Activated CD4-positive, alpha-beta memory T cell treated with anti-CD3 and anti-CD28 coated beads, Interleukin-2, amount 10 ng/mL, durations not matched to agents 7 days and 5 days (primary cell): ENCODE measurements at places on chromosomes 7 and 10. TPM values are rescaled to one million over a fixed set of nuclear protein-coding genes. Genes with fewer than 3 reads are reported as not detected.

Gene PRSS1
- total RNA-seq: not detected

Gene ALOX5
- 6.8 TPM for total RNA-seq

DNA sequence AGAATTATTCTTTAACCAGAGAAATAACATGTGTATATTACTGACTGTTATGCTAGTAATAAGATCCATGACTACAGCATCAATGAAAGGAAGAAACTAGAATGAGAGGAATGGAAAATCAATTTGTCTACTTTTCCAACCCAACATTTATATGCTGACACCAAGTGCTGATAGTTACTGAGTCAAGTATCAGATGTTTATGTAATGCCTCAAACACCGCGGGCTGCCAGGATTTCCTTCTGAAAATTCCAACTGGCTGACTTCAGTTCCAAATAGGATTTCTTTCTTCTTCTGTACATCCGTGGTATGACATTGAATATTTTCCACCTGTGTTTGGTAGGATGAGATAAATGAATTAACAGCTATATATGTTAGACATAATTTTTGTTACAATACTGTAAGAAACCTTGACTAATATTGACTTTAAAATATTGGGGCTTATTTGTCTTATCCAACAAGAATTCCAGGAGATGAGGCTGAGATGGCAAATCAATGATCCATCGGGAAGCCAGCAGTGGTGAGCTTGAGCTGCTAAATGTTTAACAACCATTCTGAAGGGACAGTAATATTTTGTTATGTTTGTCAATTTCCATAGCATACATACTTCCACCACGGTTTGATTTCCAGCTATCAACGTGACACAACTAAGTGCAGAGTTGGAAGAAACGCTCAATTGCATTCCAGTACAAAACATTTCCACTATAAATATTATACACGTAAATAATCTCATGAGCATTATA, 435.2 kb upstream of the AUTS2 start:
- H3K27ac ChIP-seq: no peak overlapping the region
- H3K4me3 ChIP-seq: no peak overlapping the region
- H3K36me3 ChIP-seq: no peaks in the 10 kb centered on the region
- no peaks in the 10 kb centered on the region for H3K27me3 ChIP-seq
- H3K4me1 ChIP-seq: no peaks in the 10 kb centered on the region

DNA sequence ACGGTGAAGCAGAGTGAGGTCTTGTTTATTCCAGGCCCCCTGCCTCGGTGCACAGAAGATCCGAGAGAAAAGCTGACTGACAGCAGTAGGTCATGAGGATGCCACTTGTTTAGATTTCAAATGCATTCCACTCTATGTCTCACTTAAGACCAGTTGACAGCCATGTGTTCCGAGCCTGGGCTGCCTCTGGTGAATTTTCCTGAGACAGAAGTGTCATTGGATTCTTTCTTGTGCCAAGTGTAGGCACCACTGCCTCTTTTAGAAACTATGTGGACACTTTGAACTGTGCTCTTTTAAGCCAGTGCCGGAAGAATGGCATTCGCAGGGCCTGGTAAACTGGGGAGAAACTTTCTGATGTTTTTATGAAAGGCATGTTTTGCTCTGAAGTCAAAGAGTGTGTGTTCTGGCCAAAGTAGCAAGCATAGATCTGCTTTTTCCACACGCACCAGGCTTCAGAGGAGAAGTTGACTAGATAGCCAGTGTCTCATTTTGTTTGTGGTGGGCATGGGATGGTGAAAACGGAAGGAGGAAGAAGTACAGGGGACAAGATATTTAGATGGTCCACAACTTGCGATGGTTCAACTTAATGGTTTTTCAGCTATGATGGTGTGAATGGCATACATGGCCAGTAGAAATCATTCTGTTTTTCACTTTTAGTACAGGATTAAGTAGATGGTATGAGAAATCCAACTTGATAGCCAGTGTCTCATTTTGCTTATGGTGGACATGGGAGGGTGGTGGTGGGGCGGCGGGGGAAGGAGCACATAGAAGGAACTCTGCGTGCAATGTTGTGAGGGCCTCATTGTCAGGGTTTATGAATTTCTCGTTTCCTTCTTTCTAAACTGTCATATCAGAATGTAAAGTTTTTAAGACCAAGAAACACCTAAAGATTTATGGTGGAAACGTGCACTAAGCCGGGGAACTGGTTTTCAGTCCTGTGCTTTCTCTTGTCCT, 41.5 kb downstream of the CYP17A1 start:
- H3K4me1 ChIP-seq: peaks cover 19% of the 10 kb centered on the region
- H3K36me3 ChIP-seq: peaks cover 21% of the 10 kb centered on the region
- H3K27me3 ChIP-seq: no peaks in the 10 kb centered on the region
- no peak overlapping the region for H3K4me3 ChIP-seq

DNA sequence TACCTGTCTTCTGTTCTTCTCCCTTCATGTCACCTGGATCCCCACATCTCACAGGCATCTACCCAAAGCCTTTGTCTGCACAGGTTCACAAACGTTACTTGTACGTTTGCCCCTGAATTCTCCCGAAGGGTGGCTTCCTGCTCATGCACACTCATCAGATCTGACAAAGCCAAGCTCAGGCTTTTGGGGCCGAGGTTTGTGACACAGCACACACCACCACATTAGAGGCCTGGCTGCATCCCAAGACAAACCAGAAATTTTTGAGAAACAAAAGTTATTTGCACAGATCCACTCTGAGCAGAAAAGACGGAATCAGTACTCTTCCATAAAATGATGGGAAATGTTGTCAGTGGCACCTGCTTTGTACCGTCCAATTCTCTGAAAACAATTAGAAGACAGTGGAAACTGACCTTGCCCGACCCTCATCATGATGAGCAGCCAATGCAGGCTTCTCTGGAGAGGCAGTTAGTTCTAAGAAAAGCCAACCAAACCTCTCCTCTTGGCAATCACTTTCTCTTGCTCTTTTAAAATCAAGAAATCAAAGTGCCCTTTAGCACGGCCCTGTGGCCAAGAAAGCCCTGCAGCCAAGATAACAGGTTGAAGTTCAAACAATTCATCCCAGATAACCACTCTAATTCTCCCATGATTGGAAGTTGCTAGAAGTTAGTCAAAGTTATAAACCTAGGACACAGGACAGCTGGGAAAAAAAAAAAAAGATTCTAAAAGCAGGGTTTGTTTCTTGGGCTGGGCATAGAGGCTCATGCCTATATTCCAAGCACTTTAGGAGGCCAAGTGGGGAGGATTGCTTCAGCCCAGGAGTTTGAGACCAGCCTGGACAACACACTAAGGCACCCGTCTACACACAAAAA, 13.6 kb upstream of the SVIL start:
- no peak overlapping the region for H3K4me3 ChIP-seq
- H3K36me3 ChIP-seq: peaks cover 6% of the 10 kb centered on the region
- peak overlapping the region; percentile 7 for H3K27ac ChIP-seq
- DNase-seq: peak; percentile 21
- peaks cover 25% of the 10 kb centered on the region for H3K27me3 ChIP-seq
